ENCODE measurements at places on chromosomes 11 and 22.

DNA sequence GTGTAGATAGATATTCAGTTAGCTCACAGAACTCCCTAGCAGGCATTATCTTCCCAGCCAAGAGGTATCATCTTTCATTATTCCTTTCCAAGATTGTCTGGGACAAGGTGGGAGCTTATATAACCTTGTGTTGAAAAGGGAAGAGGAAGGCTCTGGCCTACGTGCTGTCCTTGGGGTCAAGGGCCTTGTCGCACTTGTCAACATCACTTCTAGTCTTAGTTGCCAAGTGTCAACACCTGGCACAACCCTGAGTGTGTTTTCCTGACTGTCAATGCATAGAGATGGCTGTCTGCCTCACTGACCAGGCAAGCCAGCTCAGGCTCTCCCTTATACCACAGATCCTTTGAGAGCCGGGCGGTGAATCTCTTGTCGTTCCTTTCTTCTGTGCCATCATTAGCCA is 331.9 kb downstream of the CNTN5 start:
- DNase-seq, result no peak

GRCh38 chr11:10544491-10545465 is 3.8 kb upstream of the RNF141 start:
- no peak for DNase-seq

- no peak for DNase-seq
Measured at GRCh38 chr22:21573750-21574494, 6.4 kb downstream of the UBE2L3 start.

DNA sequence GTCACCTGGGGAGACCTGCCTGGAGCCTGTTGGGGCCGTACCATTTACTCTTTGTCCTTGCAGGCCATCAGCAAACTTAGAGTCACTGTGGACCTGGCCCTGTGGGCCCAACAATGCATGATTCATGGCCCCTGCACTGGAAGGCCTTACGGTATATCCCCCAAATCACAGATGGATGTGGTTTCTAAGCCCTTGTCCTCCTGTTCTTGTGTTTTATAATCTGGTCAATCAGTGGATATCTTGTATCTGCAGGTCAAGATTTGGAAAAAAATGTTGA is 6.2 kb downstream of the TSKU start:
- no peak for DNase-seq
